ENCODE measurements at places on chromosomes 1 and 21. TPM values are rescaled to one million over a fixed set of nuclear protein-coding genes. Genes with fewer than 3 reads are reported as not detected.

Gene KIF17
- 1.8 TPM for total RNA-seq

- DNase-seq = no peak
Measured at GRCh38 chr1:223731133-223731770, 18.9 kb downstream of the CAPN2 start.

DNA sequence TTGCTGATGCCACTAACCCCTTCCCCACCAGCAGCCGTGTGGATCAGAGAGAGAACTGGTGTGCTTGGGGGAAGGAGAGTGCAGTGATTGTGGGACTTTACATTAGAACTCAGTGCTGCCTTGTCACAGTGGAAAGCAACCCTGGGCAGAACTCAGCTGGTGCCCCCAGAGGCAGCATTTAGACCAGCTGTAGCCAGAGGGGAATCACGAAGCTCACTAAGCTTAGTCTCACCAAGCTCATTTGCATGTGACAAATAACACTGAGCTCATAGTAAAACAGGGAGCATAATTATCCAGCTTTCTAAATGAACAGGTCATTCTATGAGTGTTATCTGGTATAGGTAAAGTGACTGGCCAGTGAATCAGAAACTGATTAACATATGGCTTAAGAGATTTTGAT is 9.8 kb upstream of the SMAP2 start:
- no peak for DNase-seq

DNA sequence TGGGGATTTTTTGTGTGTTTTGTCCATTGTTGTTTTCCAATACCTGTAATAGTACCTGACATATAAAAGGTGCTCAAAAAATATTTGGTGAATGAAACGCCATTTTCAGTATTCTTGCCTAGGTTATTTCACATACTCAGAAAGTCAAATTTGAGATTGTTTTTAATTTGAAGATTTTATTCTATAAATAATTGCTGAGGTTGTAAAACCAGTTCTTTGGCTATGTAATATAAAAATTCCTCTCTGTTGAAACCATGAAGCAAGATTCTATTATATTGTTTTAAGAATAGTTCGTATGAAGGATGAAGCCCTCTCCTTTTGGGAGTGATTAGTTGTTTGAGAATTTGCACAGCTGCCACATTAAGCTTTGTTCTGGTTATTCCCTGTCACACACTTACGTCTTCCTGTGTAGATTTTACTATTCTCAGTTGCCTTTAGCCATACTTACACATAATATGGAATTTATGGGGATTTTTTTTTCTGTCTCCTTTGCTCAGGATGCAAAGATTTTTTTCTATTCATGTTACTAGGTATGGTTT is 60.2 kb upstream of the MPC2 start:
- DNase-seq = no peak

- no peak for DNase-seq
Measured at GRCh38 chr1:19346026-19346425, 33.9 kb downstream of the SLC66A1 start.

DNA sequence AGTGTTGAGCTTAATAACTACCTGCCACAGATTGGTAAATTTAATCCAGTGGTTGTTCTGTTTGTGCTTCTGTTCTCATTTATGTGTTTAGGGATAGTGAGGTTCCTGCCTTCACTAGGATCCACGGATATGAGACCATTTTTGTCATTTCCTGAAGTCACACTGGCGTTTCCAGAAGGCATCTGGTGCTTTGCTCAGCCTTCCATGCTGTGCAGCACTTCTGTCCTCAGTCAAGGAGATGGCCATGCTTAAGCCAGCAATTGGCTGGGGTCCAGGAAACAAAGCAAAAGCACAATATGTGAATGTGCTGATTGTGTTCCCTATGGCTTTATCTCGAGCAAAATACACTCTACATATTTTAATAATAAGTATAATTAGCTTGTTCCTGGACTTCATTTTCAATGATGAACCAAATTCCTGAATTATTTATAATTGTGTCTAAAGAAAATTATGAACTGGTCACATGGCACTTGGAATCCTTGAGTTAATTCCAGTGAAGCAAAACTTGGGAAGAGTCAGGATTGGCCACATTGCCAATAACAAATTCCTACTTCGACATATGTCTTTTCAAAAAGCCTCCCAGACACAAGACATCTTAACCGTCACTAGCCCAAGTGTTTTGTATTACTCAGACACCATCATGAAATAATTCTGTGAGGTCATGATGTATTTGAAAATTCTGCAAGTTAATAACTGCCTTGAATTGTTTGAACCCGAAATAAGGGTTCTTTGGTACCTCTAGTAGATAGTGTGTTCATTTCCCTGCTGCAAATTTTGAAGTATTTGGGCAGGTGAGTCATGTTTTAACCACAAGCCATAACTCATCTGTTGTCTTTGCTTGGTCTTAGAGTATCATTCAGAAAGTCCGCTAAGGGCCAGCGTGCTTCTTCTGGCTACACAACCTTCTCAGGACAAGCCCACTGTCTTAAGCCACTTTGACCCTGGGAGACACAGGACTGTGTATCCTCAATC is 412.4 kb downstream of the DISC1 start:
- no peak for DNase-seq

DNA sequence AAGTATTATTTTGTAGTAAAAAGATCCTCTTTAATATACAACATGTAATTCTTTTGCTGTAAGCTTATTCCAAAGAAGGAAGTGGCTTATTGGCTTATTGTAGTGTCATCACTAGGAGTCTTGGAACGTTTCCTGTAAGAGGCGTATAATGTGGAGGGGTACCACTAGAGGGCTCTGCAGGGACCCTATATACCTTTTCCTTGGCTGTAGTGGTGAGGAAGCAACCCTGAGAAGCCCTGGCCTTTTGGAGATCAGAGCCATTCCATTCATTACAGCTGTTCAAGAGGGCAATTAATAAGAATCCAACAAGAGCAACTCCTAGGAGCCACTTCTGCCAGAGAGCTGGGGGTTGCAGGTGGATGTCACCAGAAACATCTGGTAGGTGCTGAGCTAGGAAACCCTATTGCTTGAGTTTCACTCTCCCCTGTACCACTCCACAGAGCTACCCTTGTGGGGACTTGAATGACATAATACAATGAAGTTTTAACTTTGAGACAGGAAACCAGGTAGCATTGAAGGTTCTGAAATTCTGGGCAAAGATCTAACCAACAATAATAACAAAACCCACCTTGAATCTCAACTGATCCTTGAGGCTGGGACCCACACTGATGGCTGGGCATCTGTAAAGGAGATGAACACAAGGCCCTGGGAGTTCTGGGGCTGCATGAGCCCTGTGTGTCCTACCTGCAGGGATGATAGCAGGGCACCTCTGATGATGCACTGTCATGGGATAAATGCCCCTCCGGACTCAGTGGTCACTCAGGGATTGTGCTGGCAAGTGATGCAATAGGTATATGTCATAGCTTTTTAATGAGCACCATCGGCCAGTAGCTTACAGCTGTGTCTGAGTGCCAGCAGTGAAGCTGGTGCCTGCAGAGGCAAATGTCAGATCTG is 160.2 kb upstream of the COA6 start:
- DNase-seq = no peak

GRCh38 chr1:17248781-17249180 is at the start of gene PADI3:
Gene PADI3, plus strand, starts transcription at chr1:17249098. Its CDS starts 40 bp downstream, at chr1:17249138.
- DNase-seq = no peak

DNA sequence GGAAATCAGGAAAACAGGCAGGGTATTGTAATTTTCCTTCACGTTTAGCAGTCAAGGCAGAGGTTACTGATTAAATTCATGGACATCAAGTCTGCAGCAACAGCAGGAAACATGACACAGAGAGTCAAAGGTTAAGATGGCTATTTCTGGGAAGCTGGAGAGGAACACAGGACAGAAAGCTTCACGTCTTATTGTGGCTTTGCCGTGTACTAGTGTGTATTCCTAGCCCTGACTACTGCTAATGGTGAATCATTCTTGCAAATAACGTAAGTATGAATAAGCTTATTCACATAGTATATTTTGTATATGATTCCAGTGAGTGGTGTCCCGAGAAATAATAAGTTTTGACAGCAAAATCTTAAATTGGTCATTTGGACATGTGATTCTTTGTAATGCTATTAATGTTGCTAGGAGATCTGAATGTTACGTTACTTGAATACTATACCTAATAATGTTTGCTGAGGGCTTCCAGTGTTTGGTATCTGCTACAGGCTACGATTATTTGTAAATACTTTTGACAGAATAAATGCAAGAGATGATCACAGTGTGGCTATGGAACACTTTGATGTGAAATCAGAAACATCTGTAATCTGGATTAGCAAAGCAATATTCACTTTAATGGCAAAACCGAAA is 77.4 kb downstream of the DISP1 start:
- DNase-seq = peak; percentile 64

DNA sequence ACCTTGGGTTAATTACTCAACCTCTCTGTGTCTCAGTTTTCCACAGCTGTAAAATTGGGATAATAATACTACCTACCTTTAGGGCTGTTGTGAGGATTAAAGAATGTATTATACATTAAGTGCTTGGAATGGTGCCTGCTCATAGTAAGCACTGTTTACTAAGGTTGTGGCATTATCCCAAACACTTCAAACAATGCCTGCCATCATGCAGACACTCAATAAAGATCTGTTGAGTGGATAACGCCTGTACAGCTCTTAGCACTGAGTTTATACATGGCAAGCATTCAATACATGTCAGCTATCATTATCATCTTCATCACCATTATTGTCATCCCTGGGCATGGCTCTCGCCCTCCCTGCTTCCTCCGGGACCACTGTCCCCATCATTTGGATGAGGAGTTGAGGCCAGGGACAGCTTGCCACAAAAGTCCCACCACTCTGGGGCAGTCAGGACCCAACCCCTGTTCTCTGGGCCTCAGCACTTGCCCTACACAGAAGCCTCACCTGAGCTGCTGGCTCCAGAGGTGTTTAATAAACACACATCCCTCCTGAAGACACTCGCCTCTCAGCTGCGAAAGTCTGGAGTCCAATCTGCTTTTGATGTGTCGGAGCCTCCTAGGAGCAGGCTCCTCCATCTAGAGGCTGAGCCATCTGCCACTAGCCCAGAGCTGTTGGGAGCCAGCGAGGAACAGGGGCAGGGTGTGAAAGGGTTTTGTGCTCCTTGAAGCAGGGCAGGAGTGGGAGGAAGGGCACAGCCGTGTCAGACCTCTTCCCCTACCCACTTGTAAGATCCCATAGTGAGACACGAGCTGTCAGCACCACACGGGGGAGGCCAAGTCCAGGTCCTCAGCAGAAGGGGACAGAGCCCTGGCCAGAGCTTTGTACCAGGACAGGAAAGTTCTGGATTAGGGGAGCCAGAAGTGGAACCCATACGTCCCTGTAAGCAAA is 80.9 kb upstream of the ZC3H12A start:
- no peak for DNase-seq

Gene AGT
- 0.07 TPM for total RNA-seq

- DNase-seq = no peak
Measured at GRCh38 chr1:111625276-111625675, 5.7 kb downstream of the RAP1A start.

- no peak for DNase-seq
Measured at GRCh38 chr1:32733582-32734321, 31.2 kb upstream of the SYNC start.

DNA sequence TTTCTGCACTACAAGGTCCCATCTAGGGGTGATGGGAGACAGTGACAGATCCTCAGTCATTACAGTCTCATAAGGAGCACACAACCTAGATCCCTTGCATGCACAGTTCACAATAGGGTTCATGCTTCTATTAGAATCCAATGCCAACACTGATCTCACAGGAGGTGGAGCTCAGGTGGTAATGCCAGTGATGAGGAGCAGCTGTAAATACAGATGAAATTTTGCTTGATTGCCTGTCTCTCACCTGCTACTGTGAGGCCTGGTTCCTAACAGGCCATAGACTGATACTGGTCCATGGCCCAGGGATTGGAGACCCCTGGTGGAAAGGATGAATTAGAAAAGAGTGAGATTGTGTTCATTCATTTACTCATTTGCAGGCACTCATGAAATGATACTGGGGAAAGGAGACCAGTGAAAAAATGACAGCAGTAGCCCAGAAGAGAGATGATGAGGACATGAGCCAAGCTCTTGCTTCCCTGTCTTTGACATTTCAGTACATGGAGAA is 251.6 kb upstream of the DUSP10 start:
- DNase-seq = no peak

Gene HES2
- 6.2 TPM for total RNA-seq

Gene PDC
- total RNA-seq = not detected

DNA sequence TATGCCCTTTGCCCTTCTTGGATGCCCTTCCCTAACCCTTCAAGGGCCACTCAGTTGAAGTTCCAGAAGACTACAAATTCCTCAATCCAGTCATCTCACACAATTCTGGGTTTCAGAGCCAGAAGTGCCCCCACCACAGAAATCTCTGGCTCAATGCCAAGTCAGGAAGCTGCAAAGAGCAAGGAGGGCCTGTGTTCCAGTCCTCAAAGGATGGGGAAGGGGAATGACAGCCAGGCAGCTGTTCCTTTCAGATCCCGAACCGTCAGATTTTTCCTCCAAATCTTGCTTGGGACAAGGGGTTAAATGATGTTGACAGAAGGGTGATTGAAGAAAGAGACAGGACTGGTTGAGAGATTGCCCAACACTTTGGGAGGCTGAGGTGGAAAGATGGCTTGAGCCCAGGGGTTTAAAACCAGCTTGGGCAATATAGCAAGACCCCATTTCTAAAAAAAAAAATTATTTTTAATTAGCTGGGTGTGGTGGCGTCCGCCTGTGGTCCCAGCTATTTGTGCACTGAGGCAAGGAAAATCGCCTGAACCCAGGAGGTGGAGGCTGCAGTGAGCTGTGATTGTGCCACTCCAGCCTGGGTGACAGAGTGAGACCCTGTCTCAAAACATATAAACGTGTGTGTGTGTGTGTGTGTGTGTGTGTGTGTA is 716 bp upstream of the HPDL start:
- no peak for DNase-seq

DNA sequence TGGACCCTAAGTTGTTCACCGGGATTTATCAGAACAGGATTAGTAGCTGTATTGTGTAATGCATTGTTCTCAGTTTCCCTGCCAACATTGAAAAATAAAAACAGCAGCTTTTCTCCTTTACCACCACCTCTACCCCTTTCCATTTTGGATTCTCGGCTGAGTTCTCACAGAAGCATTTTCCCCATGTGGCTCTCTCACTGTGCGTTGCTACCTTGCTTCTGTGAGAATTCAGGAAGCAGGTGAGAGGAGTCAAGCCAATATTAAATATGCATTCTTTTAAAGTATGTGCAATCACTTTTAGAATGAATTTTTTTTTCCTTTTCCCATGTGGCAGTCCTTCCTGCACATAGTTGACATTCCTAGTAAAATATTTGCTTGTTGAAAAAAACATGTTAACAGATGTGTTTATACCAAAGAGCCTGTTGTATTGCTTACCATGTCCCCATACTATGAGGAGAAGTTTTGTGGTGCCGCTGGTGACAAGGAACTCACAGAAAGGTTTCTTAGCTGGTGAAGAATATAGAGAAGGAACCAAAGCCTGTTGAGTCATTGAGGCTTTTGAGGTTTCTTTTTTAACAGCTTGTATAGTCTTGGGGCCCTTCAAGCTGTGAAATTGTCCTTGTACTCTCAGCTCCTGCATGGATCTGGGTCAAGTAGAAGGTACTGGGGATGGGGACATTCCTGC is 3.9 kb upstream of the OLFML3 start:
- no peak for DNase-seq
